ENCODE measurements at places on chromosomes 1 and 21.

DNA sequence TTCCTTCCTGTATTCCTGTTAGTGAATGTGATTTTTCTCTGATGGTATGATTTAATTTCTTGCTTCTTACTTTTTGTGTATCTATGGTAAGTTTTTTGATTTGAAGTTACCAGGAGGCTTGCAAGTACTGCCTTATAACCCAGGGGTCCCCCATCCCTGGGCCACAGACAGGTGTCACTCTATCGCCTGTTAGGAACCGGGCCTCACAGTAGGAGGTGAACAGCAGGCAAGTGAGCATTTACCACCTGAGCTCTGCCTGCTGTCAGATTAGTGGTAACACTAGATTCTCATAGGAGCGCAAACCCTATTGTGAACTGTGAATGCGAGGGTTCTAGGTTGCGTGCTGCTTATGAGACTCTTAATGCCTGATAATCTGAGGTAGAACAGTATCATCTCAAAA, 143.3 kb downstream of the RPS6KC1 start:
- no peak for DNase-seq

- no peak for DNase-seq
Measured at GRCh38 chr1:53390736-53391135, 62.9 kb upstream of the LRP8 start.

GRCh38 chr1:159988006-159988405, 34.0 kb upstream of the SLAMF9 start:
- DNase-seq, result no peak

GRCh38 chr21:41130883-41131282, 37.1 kb upstream of the BACE2 start:
- no peak for DNase-seq

DNA sequence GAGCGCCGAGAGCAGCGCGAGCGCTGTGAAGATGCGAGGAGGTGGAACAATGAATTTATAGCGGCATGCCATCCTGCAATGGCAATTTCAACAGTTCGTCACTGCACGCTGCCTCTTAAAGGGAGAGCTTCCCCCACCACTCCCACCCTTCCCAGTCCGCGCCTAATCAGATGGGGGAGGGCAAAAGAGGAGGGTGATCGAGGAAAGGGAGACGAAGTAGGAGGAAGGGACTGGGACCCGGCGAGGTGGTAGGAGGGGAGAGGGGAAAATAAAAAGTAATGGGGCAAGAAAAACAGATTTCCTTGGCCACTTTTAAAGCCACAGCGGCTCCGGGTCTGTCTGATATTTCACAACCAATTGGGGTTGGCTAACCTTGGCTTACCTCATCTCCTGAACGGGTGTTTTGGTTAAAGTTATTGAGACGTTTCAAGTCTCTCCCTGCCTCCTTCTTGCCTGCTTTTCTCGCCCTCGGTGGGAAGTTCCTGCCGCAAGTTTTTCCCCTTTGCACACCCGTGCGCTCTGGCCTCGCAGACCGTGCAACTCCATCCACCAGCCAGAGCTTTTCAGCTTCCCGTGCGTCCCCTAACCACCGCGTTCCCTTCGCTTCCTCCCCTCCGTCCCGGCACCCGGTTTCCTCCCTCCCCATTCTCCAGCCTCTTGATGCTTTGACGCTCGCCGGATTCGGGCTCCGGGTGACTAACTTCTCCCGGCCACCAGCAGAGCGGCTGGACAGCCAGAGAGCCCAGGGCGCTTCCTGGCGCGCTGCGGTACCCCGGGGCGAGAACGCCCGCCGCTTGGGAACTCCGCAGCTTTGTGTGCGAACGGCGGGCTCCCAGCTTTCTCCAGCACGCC, at the start of gene ADAMTS5:
Gene ADAMTS5, minus strand, starts transcription at position 27 of the 852 bp plus-strand sequence. CDS start 697 bp downstream, outside the sequence.
- peak; percentile 83 for DNase-seq

DNA sequence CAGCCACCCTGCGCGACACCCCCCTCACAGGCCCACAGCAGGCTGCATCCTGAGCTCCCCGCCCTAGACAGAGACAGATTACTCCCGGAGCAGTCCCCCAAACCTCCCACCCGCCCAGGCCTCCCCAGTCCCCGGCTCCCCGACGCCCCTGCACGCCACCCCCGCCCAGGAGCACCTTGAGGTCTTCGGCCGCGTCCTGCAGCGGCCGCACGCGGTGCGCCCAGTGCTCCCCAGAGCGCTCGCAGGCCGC, 731 bp downstream of the TRIM11 start:
- DNase-seq, result no peak

All from tongue (tissue), 3 donors.